Progenitor cell of endocrine pancreas (in vitro differentiated cells): ENCODE measurements at places on chromosomes 12 and 14. TPM values are rescaled to one million over a fixed set of nuclear protein-coding genes. Genes with fewer than 3 reads are reported as not detected.

DNA sequence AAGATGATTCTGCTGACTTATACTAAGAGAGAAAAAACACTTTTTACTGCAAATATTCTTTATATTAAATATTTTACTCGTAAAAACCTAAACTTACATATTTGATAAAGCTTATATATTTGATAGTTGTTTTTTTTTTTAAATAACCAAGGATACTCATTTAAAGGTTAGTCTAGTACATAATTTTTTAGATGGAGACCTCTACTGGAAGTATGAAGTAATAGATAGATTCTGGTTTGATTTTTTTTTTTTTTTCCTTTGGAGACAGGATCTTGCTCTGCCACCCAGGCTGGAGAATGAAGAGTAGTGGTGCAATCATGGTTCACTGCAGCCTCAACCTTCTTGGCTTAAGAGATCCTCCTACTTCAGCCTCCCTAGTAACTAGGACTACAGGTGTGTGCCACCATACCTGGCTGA is 16.4 kb downstream of the ARID2 start:
- no peaks in the 10 kb centered on the region for H3K27me3 ChIP-seq
- peaks cover 23% of the 10 kb centered on the region for H3K36me3 ChIP-seq
- H3K27ac ChIP-seq = no peak overlapping the region
- no peak for DNase-seq
- H3K4me1 ChIP-seq = peaks cover 3% of the 10 kb centered on the region

- DNase-seq = no peak
- no peaks in the 10 kb centered on the region for H3K36me3 ChIP-seq
- no peak overlapping the region for H3K4me3 ChIP-seq
- H3K27ac ChIP-seq = no peak overlapping the region
- no peaks in the 10 kb centered on the region for H3K4me1 ChIP-seq
These were observed 257.1 kb downstream of the SSPN start for GRCh38 chr12:26452511-26452910.

DNA sequence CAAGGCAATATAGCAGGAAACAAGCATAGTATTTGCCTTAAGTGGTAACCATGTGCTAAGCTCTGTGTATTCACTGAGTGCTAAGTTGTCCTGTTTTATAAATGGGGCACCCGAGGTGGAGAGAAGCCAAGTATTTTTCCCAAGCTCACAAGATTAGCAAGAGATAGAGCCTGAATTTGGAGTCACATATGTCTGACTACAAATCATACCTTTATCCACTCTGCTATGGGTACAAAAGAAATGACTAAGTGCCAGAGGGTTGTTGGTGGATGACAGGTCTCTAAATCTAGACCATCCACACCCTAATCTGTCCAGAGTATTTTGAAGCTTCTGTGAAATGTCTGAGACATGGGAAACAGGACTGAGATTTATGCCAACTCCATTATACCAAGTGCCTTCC is 182.1 kb upstream of the SEL1L start:
- H3K4me3 ChIP-seq = no peak overlapping the region
- H3K36me3 ChIP-seq = no peaks in the 10 kb centered on the region
- H3K27ac ChIP-seq = no peak overlapping the region
- H3K27me3 ChIP-seq = no peaks in the 10 kb centered on the region

DNA sequence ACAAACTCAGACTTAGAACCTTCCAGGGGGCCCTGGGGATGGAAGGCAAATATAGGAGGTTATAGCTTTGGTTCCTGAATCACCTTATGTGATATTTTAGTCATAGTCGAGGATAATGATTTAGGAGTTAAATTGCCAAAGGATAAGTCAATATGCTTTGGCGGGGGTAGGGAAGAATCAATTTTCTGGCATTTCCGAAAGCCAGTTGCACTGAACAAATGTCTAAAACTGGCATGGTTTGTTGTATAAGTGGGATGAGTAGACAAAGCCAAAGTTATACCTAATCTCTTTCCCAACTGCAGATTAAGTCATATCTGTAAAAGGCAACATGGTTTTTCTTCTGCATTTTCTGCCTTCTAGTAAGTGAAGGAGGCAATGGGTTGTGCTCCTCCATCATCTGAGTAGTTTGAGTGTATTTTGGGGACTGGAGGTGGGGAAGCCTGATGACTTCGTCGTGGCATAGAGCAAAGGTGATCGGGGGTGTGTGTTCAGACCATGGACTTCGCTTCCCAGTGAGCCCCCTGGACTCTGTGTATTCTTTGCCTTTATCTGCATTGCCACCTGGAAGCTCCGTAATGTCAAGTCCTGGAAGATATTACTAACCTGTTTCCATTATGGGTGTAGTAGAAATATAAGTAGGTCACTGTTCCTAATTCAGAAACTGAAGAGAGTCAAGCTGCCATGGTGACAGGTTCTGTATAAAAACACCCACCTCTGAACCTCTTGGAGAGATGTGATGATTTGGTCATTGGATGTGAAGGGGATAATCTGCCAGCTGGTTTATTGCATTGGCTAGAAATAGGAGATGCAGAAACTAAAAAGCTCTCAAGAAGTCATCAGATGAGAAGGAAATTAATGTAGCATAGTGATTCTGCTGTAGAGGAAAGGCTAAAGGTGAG is 24.5 kb downstream of the PPFIBP1 start:
- no peak overlapping the region for H3K4me3 ChIP-seq
- no peaks in the 10 kb centered on the region for H3K27me3 ChIP-seq
- H3K36me3 ChIP-seq = peaks cover 8% of the 10 kb centered on the region
- no peak for DNase-seq

DNA sequence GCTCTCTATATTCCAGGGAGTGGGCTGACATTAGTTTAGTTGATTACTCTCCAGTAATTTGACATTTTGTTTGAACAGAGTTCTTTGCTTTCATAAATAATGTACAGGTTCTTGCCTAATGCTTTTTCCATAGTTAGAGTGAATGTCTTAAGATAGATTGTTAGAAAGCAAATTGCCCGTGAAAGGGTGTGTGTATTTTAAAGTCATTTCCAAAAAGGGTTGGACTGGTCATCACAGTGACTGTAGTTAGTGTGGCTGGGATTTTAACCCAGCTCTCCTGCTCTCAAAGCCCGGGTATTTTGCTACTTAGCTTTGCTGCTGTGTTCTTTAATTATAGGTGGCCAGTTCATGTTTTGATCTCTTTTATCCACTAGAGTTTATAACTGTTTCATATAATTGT is 74.2 kb downstream of the DNAH10 start:
- H3K36me3 ChIP-seq = no peaks in the 10 kb centered on the region
- no peaks in the 10 kb centered on the region for H3K4me1 ChIP-seq
- peaks cover 3% of the 10 kb centered on the region for H3K27me3 ChIP-seq
- no peak overlapping the region for H3K27ac ChIP-seq
- DNase-seq = no peak

DNA sequence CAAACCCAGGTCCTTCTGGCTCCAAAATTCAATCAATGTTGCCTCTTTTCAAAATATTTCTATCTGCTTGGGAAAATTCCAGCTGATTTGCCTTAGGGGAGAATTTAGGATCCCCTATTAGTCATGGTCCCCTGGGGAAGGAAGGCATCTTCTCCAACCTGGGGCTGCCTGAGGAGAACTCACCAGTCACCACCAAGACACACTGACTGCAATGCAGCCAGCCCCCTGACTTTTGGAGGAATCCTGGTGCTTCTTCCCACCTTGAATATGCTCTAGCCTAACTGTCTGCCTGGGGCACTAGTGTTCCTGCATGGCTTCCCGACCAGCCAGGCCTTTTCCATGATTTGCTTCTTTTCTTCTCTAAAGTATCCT is 71.8 kb upstream of the BCL2L14 start:
- H3K4me1 ChIP-seq = peaks cover 1% of the 10 kb centered on the region
- no peak overlapping the region for H3K4me3 ChIP-seq
- no peak overlapping the region for H3K27ac ChIP-seq

GRCh38 chr12:26276709-26277108 is 81.3 kb downstream of the SSPN start:
- peaks cover 10% of the 10 kb centered on the region for H3K27me3 ChIP-seq
- no peak overlapping the region for H3K4me3 ChIP-seq
- H3K27ac ChIP-seq = no peak overlapping the region
- DNase-seq = no peak

DNA sequence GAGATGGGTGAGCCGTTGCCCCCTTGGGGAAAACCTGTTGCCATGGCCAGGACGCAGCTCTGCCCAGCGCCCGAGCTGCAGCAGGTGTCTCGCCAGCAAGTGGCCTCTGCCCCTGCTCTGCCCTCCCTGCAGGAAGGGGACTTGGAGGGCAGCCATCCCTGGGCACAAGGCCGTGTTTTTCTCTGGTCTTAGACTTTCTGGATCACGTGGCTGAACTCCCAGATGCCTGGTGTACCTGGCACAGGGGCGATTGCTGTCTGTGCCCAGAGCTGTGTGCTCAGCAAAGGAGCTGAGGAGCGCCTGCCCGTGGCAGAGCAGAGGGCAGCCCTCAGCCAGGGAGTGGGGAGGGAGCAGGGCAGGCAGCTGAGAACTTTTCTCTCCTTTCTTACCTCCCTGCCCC is 38.0 kb downstream of the TMEM63C start:
- DNase-seq = no peak
- no peak overlapping the region for H3K27ac ChIP-seq
- no peaks in the 10 kb centered on the region for H3K4me1 ChIP-seq
- peaks cover 59% of the 10 kb centered on the region for H3K27me3 ChIP-seq
- no peak overlapping the region for H3K4me3 ChIP-seq
- H3K36me3 ChIP-seq = no peaks in the 10 kb centered on the region

- no peaks in the 10 kb centered on the region for H3K4me1 ChIP-seq
- no peaks in the 10 kb centered on the region for H3K27me3 ChIP-seq
- no peak for DNase-seq
- no peak overlapping the region for H3K27ac ChIP-seq
- no peak overlapping the region for H3K4me3 ChIP-seq
These were observed 101.8 kb downstream of the CNTN1 start for GRCh38 chr12:40794087-40794486.

- no peak for DNase-seq
- no peaks in the 10 kb centered on the region for H3K36me3 ChIP-seq
- H3K4me3 ChIP-seq = no peak overlapping the region
- H3K27me3 ChIP-seq = peaks cover 3% of the 10 kb centered on the region
- peaks cover 9% of the 10 kb centered on the region for H3K4me1 ChIP-seq
- H3K27ac ChIP-seq = no peak overlapping the region
These were observed 252.2 kb upstream of the FOXN3 start for GRCh38 chr14:89669193-89669592.

GRCh38 chr14:36585100-36585499 is 2.7 kb upstream of the NKX2-8 start:
- peaks cover 2% of the 10 kb centered on the region for H3K4me1 ChIP-seq
- H3K27ac ChIP-seq = no peak overlapping the region
- peaks cover 81% of the 10 kb centered on the region for H3K27me3 ChIP-seq
- DNase-seq = no peak

DNA sequence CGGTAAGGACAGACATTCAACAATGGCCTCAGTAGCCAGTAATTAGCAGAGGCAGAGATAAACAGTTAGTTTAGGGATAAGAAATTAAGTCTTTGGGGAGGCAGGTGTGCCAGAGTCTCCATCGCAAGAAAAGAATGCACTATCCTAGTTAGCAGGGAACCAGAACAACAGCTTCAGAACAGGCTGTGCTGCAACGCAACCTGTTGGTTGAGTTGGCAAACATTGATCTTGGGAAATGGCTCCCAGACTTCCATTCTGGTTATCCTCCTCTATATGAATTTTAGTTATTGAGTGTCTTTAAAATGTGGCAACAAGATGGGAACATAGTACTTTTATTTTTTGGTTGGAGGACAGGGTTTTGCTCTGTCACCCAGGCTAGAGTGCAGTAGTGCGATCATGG is 12.3 kb upstream of the LEMD3 start:
- H3K4me3 ChIP-seq = no peak overlapping the region
- H3K4me1 ChIP-seq = no peaks in the 10 kb centered on the region
- H3K27ac ChIP-seq = no peak overlapping the region
- DNase-seq = no peak
- H3K27me3 ChIP-seq = peaks cover 7% of the 10 kb centered on the region
- H3K36me3 ChIP-seq = no peaks in the 10 kb centered on the region

GRCh38 chr14:89292579-89293313 is 124.3 kb downstream of the FOXN3 start:
- H3K36me3 ChIP-seq = peaks cover 2% of the 10 kb centered on the region
- no peak overlapping the region for H3K27ac ChIP-seq
- no peak overlapping the region for H3K4me3 ChIP-seq
- no peak for DNase-seq
- peaks cover 2% of the 10 kb centered on the region for H3K4me1 ChIP-seq
- H3K27me3 ChIP-seq = peaks cover 39% of the 10 kb centered on the region

GRCh38 chr14:37129047-37129446 is 43.4 kb downstream of the SLC25A21 start:
- no peak for DNase-seq
- no peak overlapping the region for H3K4me3 ChIP-seq
- no peaks in the 10 kb centered on the region for H3K36me3 ChIP-seq
- H3K27me3 ChIP-seq = no peaks in the 10 kb centered on the region
- H3K4me1 ChIP-seq = peaks cover 5% of the 10 kb centered on the region

DNA sequence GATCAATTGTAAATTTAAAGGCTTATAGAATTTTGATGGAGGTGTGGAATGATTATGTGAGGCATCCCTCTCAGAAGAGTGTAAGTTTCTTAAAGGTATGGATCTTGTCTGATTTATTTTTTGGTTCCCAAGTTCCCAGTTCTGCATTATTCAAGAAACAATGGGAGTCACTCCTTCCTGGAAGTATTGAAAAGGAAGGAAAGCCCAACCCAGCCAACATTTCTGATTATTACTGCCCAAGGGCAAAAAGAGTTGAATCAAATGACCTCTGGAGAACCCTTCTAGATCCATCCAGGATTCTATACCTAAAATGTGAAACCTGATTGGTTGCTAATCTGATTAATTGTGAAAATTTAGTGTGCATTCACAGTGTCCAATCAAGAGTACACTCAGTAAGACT is 166.2 kb downstream of the ANO2 start:
- DNase-seq = no peak
- no peaks in the 10 kb centered on the region for H3K4me1 ChIP-seq
- peaks cover 5% of the 10 kb centered on the region for H3K27me3 ChIP-seq

GRCh38 chr14:35332517-35333263 is 40.5 kb downstream of the PSMA6 start:
- peaks cover 31% of the 10 kb centered on the region for H3K4me1 ChIP-seq
- no peaks in the 10 kb centered on the region for H3K27me3 ChIP-seq
- H3K27ac ChIP-seq = peak overlapping the region; percentile 94
- no peak for DNase-seq

- DNase-seq = no peak
- H3K27ac ChIP-seq = no peak overlapping the region
- no peaks in the 10 kb centered on the region for H3K36me3 ChIP-seq
- H3K4me3 ChIP-seq = no peak overlapping the region
These were observed 6.2 kb downstream of the EIF2S3B start for GRCh38 chr12:10511756-10512355.

The AKAP5 gene
- total RNA-seq = 1.1 and 1.6 TPM in 2 replicates

The PRB2 gene
- not detected in 2 replicates for total RNA-seq

The PLD4 gene
- 0.05 TPM in 1 of 2 replicates, not detected in the other for total RNA-seq

The PMCH gene
- not detected in 2 replicates for total RNA-seq

The ABHD12B gene
- not detected in 2 replicates for total RNA-seq

The RAD51B gene
- 24.7 and 24.9 TPM in 2 replicates for total RNA-seq

The MCRS1 gene
- total RNA-seq = 88.1 and 92.6 TPM in 2 replicates

The CCDC177 gene
- total RNA-seq = 0.22 and 0.24 TPM in 2 replicates

The SLC6A15 gene
- total RNA-seq = 0.57 and 1.1 TPM in 2 replicates

The STXBP6 gene
- 11.7 and 11.9 TPM in 2 replicates for total RNA-seq

The PRH2 gene
- total RNA-seq = not detected in 2 replicates

The TMEM30B gene
- 28.1 and 29.4 TPM in 2 replicates for total RNA-seq
